ENCODE measurements at places on chromosomes 1 and 21. TPM values are rescaled to one million over a fixed set of nuclear protein-coding genes. Genes with fewer than 3 reads are reported as not detected.

GRCh38 chr1:116751621-116752020, 2.6 kb upstream of the CD2 start:
- H3K36me3 ChIP-seq = peaks cover 64% of the 10 kb centered on the region
- DNase-seq = no peak
- peaks cover 41% of the 10 kb centered on the region for H3K4me1 ChIP-seq
- H3K27ac ChIP-seq = peak overlapping the region; percentile 91
- H3K4me3 ChIP-seq = peak overlapping the region; percentile 69

GRCh38 chr21:30194701-30195299, 21.1 kb downstream of the CLDN8 start:
- H3K36me3 ChIP-seq = no peaks in the 10 kb centered on the region
- H3K4me3 ChIP-seq = no peak overlapping the region
- H3K27me3 ChIP-seq = no peaks in the 10 kb centered on the region
- DNase-seq = peak; percentile 22

DNA sequence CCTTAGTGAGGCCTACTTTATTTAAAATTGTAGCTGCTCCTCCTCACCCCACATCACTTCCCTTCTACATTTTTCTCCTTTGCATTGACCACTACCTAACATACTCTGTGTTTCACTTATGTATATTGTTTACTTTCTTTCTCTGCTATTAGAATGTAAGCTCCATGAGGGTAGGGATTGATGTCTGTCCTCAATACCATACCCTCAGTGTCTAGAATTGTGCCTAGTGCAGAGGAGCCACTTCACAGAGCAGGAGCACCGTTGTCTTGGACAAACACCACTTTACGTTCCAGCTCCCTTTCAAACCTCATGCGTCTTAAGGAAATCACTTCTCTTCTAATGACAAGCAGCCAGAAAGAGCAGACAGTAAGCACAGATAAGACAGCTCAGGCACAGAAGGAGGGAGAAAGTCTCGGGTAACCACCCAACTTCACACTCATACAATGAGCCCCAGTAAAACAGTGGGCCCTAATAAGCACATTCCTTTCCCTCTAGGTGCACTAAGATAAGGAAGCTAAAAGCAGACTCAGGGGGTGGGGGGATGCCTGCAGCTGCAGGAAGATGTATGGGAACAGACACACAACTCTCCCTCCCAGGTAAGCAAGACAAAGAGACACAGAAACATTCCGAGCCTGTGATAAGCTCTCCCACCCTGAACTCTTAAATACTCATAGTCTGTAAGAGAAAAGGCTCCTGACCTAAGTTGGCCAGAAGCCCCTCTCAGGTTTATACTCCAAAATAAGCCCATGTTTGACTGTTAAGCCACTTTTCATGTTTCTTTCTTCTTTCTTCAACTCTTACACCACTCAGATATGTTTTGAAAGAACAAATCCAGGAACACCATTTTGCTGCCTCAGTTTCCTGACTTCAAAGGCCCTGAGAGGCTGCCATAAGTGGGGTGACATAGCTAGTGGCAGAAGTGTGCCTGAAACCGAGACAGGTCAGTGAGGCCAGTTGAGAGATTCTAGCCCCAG, 7.1 kb upstream of the PLEKHM2 start:
- H3K4me3 ChIP-seq = no peak overlapping the region
- peaks cover 3% of the 10 kb centered on the region for H3K4me1 ChIP-seq
- H3K27ac ChIP-seq = no peak overlapping the region
- no peak for DNase-seq
- no peaks in the 10 kb centered on the region for H3K36me3 ChIP-seq

GRCh38 chr1:160416369-160416768, 16.0 kb downstream of the VANGL2 start:
- peaks cover 6% of the 10 kb centered on the region for H3K27me3 ChIP-seq
- H3K4me3 ChIP-seq = no peak overlapping the region
- no peaks in the 10 kb centered on the region for H3K4me1 ChIP-seq
- no peak for DNase-seq

DNA sequence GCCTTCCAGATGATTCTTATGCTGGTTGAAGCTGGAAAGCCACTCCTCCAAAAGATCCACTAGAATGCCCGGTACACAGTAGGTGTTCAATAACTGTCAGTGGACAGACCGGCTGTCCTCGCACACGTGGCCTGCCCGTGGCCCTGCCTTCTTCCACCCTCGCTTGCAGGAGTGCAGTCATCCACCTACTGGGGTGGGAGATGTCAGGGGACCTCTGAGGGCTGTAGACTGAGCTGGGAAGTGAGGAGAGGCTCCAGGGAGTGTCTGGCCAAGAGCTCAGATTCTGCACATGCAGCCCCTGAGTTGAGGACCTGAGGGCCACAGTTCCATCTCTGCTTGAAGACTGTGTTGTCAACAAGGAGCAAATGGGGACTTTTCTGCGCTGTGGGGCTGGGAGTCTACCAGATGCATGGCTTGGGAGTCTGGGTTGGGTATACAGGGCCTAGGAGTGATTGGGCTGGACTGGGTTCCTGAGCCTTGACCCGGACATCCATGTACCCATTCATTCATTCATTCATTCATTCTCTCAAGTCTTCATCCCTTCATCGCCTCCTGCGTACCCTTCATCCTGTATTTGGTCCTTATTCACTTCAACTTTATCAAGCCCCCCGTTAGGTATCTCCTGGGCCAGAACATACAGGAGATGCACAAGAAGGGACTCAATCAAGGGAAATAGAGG, 4.2 kb upstream of the TNFRSF1B start:
- peak overlapping the region; percentile 97 for H3K27ac ChIP-seq
- peaks cover 82% of the 10 kb centered on the region for H3K4me1 ChIP-seq

DNA sequence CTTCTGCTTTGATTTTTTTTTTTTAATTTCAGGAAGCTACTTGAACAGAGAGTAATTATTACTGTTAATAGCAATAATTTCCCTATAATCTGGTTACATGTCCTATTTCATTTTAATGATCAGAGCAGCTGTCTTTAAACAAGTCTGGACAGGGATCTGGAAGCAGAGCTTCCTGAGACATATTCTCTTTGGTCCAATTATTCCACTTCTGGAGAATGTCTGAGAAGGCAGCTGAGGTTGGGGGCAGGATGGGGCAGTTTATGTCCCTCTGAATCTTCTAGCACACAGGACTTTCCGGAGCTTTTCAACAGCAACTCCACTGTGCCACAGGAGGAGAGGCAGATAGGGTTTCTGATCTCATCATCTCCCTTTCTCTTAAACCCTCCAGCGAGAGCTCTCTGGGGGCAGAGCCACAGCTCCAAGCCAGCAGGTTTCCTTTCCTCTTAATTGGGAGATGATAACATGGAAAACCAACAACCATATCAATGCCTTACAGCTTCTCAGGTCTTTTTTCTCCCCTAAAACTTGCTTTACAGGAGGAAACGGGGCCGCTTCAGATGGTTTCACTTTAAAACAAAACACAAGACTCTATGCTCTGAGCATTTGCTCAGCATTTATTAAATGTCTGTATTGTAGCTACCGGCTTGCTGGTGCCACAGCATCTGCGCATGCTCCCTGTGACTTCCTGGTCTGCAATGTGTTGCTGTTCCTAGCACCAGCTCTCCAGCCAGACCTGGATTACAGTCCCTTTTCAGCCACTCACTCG, 425.7 kb upstream of the USP24 start:
- H3K36me3 ChIP-seq = no peaks in the 10 kb centered on the region
- peak; percentile 26 for DNase-seq
- H3K27me3 ChIP-seq = no peaks in the 10 kb centered on the region
- no peak overlapping the region for H3K4me3 ChIP-seq

The GBP6 gene
- 0.16 TPM for total RNA-seq

DNA sequence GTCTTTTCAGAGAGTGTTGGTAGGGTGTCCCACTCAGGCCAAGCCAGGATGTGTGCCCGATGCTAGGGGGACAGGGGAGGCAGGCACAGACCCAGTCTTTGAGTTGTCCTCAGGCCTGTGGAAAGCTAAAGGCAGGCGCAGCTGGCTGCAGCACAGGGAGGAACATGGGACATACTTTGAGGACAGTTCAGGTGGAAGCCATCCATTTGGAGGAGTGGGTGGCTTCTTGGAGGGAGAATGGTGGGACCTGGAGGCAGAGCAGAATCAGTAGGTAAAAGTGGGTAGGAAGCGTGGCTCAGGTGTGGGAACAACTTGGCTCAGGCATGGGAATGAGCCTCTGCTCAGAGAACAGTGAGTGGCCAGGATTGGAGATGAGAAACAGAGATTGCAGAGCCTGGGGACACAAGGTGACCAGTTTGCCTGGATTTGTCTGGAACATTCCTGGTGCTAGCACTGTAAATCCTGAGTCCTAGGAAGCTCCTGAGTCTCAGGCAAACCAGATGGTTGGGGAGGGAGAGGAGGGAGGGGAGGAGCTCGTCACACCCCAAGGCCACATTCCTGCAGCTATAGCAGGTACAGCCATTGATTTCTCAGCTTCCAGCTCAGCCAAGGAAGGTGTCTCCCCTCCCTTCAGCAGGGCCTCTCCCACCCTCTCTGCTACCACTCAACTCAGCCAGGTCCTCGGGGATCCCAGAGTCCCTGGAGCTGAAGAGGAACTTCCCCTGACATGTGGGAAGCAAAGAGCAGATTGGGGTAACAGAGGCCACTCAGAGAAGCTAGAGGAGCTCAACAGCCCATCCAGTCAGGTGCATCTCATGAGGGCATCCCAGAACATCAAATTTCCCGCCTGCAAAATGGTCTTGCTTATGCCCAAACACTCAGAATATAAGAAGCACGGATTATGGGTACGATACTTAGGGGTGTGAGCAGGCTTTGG, 65.2 kb upstream of the TINAGL1 start:
- H3K27ac ChIP-seq = no peak overlapping the region
- peaks cover 7% of the 10 kb centered on the region for H3K27me3 ChIP-seq
- peaks cover 13% of the 10 kb centered on the region for H3K4me1 ChIP-seq
- no peak overlapping the region for H3K4me3 ChIP-seq
- H3K36me3 ChIP-seq = no peaks in the 10 kb centered on the region

GRCh38 chr1:3306583-3307291, 147.7 kb upstream of the ARHGEF16 start:
- no peak overlapping the region for H3K27ac ChIP-seq
- no peaks in the 10 kb centered on the region for H3K36me3 ChIP-seq
- DNase-seq = no peak
- no peak overlapping the region for H3K4me3 ChIP-seq
- no peaks in the 10 kb centered on the region for H3K4me1 ChIP-seq
